Hematopoietic multipotent progenitor cell treated with erythropoietin and hydrocortisone succinate and interleukin-3 and kit ligand, for 17 days (in vitro differentiated cells): ENCODE measurements at places on chromosomes 5 and 9.

- DNase-seq: no peak
Observed at GRCh38 chr9:132384376-132384775, 22.3 kb downstream of the TTF1 start.

DNA sequence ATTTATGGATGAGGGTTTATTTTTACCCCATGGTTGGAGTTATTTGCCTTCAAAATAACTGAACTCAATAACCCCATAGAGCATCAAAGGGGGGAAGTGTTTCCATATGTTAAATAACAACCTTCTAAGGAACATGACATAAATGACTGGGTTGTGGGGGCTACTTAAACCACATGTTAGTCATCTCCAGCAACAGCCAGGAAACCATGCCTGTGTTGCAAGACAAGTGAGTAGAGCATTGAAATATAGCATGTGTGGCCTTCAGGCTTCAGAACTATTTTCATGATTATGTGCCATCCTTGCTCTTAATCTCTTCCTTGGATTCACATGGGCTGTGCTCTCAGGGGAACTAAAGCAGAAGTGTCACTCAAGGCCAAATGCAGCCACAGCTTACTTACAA lies 431.2 kb downstream of the AGTPBP1 start:
- no peak for DNase-seq

GRCh38 chr9:80491086-80491696 lies 919.4 kb downstream of the TLE4 start:
- no peak for DNase-seq

GRCh38 chr5:159827861-159828260 lies 88.4 kb upstream of the ADRA1B start:
- no peak for DNase-seq

DNA sequence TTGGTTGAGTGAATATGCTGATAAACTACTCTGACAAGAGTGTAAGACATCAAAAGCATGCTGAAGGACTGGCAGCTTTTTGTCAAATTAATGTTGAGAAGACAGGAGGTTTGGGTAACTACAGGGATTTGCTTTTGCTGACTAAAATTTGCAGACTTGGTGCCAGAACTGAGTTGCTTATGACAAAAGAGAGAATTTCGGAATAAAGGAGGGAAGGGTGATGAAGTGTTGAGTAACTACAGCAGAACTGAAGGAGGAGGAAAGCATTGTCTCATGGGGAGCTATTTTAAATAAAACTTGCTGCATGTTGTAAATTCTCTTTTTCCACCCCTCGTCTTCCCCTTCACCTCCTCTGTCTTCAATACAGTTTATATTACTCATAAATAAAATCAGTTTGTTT lies 296.1 kb downstream of the YTHDC2 start:
- DNase-seq: no peak

DNA sequence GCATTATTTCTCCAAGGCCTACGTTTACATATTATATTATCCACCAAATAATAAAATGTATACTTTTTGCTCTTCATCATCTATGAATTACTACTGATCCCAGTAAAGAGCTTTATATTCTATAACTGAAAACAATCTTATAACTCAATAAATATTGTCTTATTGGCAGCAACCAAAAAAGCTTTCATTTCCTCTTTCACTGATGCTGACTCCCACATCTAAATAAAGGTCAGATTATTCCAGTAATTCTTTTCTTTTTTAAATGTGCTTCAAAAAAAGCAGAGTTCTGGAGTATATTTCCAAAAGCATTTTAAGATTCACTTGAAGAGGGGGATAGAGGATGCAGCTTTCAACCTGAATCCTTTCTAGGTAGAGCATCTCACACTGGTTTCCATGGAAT lies 75.3 kb upstream of the NR4A3 start:
- DNase-seq: no peak

- DNase-seq: no peak
Observed at GRCh38 chr9:126053913-126054312, 272.7 kb upstream of the MVB12B start.

- no peak for DNase-seq
Observed at GRCh38 chr5:102955488-102955887, 164.4 kb downstream of the GIN1 start.

GRCh38 chr5:109191153-109191558 lies 218.6 kb downstream of the PJA2 start:
- DNase-seq: peak; percentile 52

DNA sequence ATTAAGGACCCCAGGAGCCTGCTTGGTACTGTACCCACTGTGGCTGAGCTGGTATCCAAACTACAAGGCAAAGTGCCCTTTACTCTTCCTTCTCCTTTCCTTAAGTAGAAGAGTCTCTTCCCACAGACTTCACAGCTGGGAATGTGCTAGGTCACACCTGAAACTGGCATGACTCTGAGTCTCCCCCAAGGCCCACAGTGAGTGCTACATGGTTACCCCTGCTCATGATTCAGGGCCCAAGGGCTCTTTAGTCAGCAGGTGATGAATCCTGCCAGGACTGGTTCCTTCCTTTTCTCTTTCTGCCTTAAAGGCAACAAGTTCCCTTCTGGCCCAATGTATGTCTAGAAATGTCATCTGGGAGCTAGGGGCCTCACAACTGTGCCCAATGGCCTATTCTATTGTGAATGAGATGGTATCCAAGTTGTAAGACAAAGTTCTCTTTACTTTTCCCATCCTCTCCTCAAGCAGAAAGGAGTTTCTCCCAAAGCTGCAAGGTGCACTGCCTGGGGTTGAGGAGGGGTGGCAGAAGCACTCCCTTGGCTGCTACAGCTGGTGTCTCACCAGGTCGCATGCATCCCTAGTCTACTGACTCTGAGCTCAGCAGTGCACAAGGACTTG lies 134.4 kb downstream of the TMEM38B start:
- DNase-seq: no peak

- DNase-seq: no peak
Observed at GRCh38 chr9:70049236-70049635, 5.6 kb downstream of the MAMDC2 start.

DNA sequence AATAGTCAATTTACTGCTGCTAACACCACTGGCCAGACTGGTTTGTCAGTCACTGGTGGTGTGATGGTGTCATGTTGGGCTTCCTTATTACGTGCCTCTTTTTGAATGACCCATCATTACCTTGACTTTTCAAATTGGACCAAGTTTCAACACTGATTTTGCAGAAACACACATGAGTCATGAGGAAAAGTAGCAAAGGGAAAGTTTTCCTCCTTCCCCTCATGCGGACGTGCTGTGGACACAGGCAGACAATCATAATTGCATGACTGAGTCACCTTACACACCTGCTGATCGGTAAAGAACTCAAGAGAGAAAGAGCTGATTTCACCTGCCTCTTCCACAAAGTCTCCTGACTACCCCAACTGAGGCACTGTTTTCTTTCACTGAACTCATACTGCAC lies 324.5 kb downstream of the ARRDC3 start:
- DNase-seq: no peak

GRCh38 chr5:135615171-135615570 lies 36.4 kb upstream of the CXCL14 start:
- no peak for DNase-seq

- DNase-seq: no peak
Observed at GRCh38 chr5:157222506-157223230, 42.0 kb downstream of the ITK start.

DNA sequence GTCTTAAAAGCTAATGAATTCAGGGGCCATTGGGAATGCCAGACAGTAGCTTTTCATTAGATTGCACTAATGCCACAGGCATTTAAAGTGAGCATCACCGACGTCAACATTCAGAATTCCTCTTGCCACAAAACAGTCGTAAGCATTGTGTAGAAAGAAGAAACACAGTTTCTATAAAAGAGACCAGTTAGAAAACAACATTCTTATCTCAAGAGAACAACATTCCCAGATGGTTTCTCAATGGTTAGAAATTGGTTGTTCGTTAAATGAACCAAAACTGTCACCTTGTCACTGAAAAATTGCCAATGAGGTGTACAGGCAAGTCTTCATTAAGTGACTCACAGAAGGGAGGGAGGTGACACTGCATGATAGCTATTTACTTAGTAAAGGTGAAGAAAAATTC lies 401.6 kb upstream of the PRR16 start:
- DNase-seq: no peak

DNA sequence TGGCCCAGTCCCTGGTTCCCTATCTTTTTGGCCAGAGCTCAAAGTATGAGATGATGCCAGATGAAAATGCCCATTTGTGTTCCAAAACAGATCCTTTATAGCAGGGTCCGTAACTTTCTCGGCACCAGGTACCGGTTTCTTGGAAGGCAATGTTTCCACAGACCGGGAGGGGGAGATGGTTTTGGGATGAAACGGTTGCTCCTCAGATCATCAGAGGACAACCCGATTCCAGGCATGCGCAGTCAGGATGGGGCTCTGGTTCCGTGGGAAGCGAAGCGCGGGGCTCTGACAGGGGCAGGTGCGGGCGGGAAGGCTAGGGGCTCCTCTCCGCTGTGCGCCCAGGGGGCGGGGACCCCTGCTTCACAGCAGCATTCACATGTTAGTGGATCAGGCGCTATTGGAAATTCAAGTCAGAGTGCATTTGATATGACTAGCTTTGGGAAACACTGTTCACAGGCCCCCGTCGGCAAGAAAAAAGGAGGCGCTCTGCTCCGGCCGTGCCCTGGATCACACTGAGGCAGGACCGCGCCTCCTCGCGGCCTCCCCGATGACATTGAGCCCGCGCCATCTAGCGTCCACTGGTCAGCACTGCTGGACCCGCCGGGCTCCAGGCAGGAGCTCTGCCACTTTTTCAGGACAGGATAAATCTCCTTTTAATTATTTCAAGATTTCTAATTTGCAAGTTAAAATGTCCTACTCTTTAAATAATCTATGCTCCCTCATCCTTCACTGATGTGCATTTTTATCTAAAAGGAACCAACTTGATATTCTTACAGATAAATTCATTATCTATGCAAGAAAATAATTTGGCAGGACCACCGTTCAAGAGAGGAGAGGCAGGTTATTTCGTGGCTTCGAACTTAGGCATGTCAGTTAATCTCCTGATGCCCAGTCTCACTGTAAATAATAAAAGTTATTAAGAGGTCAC lies 190.0 kb downstream of the FANCC start:
- DNase-seq: peak; percentile 41

DNA sequence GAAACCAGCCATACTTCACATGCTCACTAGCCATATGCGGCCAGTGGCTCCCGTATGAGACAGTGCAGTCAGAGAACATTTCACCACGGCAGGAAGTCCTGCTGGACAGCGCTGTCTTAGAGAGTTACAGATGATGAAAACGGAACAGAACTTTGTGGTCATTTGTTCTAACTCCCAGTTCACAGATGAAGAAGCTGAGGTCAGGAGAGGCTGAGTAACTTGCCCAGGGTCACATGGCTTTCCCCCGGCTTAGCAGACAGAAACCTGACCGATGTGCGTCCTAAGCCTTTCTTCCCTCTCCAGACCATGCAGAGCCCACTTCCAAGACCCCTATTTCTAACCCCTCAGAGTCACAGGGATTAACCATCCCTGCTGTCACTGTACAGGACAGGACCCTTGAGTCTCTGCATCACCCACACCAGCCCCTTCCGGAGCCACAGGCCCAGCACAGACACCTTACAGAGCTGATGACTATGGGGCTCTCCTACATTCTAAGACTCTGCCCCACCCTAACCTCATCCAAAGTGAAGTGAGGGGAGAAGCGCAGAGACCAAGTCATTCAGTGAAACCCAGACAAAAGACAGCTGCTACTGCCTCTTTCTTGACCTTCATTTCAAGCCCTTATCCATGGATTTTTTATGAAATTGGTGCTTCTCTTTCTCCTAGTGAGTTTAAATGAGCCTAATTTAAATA lies 86.9 kb downstream of the PTPN3 start:
- no peak for DNase-seq

DNA sequence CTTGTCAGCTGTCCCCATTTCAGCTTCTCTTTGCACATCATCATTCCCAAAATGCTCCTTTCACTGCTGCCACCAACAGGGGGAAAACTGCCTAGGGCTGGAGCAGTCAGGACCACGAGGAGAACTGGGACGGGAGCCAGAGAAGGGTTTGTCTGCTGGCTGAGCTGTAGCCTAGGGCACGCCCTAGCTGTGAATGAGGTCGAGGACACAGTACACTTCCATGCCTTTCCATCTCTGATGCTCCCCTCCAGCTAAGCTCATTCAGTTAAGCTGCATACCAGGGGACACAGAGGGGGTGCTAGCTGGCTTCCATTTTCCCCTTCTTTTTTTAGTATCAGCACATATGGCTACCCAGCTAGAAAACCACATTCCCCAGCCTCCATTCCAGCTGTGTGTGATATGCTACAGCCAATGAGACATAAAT lies 64.7 kb downstream of the STK10 start:
- DNase-seq: no peak

GRCh38 chr5:111635151-111635902 lies 121.7 kb downstream of the NREP start:
- no peak for DNase-seq

DNA sequence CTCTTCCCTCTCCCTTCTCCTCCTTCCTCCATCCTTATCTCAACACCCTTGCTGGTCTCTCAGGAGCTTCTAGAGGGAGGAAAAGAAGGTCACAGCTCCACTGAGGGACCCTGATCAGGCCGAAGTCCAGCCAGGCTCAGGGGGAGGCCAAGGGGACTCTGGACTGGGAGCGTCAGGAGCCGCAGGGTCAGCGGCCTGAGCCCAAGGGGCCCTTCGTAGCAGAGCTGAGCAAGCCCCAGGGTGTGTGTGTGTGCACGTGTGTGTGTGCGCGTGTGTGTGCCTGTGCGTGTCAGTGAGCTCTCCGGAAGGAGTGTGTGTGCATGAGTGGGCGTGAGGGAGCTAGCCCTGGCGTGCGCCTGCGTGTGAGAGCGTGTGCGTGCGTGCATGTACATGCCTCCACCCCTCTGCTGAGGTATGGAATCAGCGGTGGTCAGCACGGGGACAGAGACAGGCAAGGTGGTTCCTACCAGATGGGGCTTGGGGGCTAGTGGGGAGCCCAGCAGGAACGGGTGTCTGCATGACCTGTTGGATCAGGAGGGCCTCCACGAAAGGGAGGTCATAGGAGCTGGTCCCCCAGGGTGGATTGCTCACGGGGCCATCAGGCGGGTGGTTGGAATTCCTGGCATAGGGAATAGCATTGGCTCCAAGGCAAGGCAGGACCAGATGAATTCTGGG lies 10.0 kb upstream of the AGPAT2 start:
- DNase-seq: no peak

GRCh38 chr5:132258102-132259068 lies 889 bp downstream of the PDLIM4 start:
- no peak for DNase-seq

GRCh38 chr9:97628668-97629067 lies 4.5 kb downstream of the TSTD2 start:
- no peak for DNase-seq

DNA sequence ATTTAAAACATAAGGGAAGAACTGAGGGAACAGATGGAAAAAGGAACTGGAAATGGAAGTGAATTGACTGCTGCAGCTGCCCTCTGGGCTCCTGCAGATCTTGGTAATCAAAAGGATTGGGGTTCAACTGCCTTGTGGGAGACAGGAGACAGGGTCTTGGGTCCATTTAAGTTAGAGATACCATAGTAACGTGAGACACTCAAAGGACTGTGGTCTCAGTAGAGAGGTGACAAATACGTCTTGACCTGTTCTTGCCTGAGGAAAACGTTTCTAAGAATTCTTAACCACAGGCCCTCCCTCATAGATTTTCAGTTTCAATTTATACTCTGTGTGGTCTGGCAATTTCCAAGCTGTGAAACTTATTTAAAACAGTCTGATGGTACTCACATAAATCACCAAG lies 100.8 kb upstream of the DHFR start:
- DNase-seq: no peak
